Effector CD4-positive, alpha-beta T cell (primary cell): ENCODE measurements at places on chromosomes 5 and 9.

GRCh38 chr9:123453076-123453667 lies 97.2 kb downstream of the CRB2 start:
- DNase-seq, result no peak

DNA sequence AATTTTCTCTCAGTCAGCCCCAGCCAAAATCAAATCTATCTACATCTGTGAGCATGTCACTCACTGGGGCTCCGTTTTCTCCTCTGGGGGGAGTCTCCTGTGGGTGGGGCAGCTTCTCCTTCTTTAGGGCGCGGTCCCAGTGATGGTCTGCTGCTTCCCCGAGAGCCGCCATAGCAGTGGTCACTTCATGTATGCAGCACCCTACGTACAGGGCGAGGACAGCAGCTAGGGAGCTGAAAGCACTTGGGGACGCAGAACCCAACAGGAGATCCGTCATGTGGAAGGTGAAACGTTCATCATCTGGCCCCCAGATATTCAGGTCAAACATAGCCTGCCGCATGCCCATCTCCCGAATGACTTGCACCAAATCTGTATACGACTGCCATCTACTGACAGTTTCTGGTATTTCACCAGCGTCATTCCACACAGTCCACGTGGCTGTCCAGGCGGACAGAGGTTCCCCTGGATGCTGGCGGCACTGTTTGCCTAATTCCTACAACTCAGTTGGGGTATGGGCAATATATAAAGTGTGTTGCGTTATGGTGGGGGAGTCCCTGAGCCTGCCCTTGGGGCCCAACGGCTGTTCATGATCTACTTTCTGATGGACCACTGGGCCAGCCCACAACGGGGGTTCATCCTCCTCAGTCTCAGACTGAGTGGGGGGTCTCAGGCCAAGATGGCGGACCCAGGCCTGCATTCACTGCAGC lies 795.0 kb downstream of the EFNA5 start:
- DNase-seq, result no peak

GRCh38 chr9:26657958-26658357 lies 234.6 kb downstream of the CAAP1 start:
- no peak for DNase-seq

DNA sequence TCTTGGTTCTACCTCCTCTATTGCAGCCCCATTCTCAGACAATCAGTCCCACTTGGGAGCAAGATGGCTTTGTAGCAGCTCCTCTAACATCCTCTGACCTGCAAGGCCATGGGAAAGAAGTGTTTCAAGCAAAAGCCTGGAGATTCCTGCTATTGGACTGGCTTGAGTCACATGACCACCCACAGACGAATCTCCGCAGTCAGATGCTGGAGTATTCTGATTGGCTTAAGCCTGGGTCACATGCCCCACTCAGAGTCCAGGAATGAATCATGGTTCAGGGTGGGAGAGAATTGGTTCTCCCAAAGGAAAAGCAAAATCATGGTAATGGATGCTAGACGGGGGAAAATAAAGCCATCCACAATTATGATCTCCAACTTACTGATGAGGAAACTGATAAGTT lies 22.6 kb upstream of the LMX1B start:
- no peak for DNase-seq

- no peak for DNase-seq
These were observed 98.9 kb upstream of the CPEB4 start for GRCh38 chr5:173789031-173789920.

DNA sequence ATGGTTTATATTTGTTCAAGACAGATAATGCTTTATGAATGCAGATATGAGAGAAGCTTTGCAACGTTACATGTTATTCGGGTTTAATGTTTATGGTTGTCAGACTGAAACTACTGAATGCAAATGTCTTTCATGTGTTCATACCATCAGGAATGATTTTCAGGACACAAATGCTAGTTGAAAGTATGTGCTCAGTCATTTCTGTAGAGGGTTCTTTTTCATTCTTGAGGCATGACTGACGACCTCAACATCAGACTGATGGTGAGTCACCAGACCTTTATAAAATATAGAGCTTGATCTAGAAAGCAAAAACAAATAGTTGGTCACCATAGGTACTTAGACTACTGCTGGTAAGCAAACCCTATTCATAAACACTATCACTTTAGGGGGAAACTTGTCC lies 287.3 kb upstream of the NUDT12 start:
- DNase-seq, result no peak

- no peak for DNase-seq
These were observed 5.4 kb downstream of the TOR2A start for GRCh38 chr9:127729522-127730256.

- no peak for DNase-seq
These were observed 55.2 kb upstream of the TMEM215 start for GRCh38 chr9:32728181-32728580.

- no peak for DNase-seq
These were observed 11.6 kb downstream of the RAI14 start for GRCh38 chr5:34667705-34668104.

GRCh38 chr5:94691949-94692348 lies 73.5 kb downstream of the SLF1 start:
- DNase-seq, result no peak

- DNase-seq, result no peak
These were observed 205.8 kb downstream of the GABBR2 start for GRCh38 chr9:98502976-98503325.

DNA sequence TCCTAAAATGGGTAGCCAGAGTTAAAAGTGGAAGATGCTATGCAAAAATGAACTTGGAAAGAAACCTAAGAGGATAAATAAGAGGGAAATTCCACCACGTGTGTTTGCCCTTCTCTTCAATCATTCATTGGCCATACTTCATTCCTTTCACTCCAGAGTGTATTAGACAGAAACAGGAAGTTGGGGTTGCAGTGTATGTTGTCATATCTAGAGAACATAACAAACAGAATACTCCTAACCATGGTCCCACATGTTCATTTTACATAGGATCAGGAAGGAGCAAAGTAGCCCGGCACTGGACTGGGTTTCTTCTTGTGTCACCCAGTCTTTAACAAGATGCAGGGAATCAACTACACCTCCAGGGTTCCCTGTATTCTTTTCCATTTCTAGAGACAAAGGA lies 7.6 kb upstream of the GPBP1 start:
- DNase-seq, result no peak

DNA sequence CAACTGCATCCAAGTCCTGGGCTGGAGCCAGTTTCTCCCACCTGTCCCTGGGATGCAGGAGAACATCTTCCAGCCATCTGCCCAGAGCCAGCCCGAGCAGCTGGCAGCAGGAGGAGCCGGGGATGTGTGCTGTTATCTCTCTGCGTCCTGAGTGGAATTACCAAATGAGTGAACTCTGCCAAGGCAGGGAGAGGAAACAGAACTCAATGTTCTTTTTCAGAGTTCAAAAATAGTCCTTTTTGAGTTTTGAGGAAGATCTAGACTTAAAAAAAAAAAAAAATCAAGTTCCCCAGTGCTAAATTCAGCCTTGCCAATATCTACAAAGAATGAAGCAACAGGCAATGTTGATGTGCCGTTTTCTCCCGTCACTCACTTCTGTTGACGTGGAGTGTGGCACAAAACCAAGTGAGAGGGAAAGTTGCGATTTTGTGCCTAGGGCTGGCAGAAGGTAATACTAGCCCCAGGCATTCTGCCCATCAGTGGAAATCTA lies 56.2 kb downstream of the TMOD1 start:
- no peak for DNase-seq

DNA sequence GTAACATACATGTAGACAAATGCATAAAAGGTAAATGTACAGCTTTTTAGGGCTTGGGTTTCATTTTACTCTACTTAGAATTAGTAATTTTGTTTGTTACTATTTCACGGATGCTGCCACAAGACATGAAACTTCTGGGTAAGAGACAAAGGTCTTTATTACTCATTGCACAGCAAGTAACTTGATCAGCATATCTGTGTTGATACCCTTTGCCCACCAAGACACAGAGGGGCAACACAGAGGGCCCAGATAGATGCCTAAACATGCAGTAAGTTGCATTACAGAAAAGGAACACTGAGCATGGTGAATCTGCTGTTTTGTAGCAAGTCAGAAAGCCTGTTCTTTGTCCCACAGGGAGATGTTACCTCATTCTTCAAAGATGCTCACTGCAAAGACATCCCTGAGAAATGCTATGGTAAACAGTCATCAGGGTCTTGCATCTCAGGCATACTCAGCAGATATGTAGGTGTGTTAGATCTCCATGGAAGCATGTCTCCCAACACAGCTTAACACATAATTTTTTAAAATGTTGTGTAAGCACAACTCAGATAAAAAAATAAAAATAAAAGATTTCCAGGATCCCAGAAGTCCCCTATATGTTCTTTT lies 10.3 kb downstream of the ITGA2 start:
- DNase-seq, result no peak

- DNase-seq, result no peak
These were observed 127.4 kb upstream of the ADRA1B start for GRCh38 chr5:159788835-159789331.

GRCh38 chr9:19232823-19233194 lies 2.3 kb downstream of the DENND4C start:
- no peak for DNase-seq

- DNase-seq, result no peak
These were observed 759 bp upstream of the SUSD1 start for GRCh38 chr9:112175796-112176315.

- no peak for DNase-seq
These were observed 444.6 kb downstream of the PTPRD start for GRCh38 chr9:10168241-10168640.

DNA sequence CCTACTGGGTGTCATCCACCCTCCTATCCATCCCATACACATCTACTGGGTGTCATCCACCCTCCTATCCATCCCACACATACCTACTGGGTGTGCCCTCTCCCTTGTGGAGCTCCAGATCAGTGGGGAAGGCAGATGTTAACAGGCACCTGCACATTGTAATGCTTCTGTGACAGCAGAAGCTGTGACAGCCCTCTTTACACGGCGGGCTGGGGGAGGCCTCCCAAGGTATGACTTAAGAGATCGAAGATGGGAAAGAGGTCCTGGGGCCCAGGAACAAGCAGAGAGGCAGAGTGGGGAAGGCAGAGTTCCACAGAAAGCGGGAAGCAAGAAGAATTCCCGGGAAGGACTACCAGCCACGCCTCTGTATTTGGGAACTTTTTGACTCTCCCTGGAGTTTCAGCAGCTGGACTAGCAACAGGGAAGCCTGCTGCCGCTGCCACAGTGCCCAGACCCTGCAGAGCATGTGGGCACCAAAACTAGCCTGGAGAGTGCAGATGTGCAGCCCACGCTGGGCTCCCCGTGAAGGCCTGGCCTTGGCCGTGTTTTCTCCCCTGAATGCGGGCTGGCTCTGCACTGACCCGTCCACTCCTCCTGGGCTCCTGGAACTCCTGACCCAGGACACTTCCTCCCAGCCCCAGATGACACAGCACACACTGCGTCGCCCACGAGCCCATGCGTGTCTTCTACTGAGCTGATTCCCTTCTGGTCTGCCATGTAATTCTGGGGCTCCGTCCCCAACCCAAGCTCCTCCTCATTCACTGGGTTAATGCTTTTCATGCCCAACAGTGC lies 9.3 kb downstream of the TOR1A start:
- no peak for DNase-seq

GRCh38 chr9:133680250-133680975 lies 44.2 kb downstream of the DBH start:
- DNase-seq, result no peak

DNA sequence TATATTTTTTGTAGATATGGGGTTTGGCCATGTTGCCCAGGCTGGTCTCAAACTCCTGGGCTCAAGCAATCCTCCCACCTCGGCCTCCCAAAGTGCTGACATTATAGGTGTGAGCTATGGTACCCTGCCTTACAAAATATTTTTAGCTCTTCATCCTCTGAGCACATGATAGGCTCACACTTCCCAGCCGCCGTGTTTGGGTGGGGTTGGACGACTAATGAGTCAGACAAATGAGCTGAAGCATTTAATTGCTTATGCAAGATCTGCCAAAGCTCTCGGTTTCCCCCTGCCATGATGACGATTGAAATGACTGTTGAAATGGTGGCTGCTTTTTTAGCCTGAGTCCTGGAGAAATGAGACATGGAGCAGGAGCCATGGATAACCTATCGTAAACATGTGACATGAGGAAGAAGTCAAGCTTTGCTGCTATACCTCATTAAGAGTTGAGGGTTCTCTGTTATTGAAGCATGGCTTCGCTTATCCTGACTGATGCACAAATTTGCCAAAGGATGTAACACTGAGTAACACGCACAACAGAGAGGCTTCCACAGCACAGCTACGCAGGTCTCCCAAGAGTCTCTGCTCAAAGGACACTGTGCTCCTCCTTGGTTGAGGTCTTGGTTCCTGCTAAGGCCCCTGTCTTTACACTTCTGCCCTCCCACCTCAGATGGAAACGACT lies 48.2 kb upstream of the GFPT2 start:
- no peak for DNase-seq

DNA sequence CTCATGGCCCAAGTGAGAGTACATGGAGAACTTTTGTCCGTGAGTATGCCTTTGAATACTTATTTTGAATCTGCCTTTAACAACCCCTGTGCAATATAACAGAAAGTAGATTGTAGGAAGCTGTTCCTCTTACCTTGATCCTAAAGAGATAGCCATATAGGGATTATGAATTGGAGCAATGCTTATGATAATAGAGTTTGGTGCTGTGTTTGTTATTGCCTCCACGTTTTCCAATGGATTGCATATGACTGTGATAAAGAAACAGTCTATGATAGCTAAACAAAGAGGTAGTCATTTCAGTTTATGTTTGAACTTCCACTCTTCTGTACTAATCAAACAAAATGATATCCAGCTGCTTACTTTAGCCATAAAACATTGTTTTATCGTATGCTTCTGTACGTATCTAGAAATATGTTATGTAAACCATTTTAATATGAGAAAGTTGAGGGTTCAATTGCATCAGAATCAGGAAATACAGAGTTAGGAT lies 199.6 kb upstream of the RGMB start:
- no peak for DNase-seq

- no peak for DNase-seq
These were observed at the start of gene C5orf58 for GRCh38 chr5:170232786-170233185. Gene C5orf58, plus strand, starts transcription at chr5:170232985. Its CDS starts 1,992 bp downstream, at chr5:170234977.

DNA sequence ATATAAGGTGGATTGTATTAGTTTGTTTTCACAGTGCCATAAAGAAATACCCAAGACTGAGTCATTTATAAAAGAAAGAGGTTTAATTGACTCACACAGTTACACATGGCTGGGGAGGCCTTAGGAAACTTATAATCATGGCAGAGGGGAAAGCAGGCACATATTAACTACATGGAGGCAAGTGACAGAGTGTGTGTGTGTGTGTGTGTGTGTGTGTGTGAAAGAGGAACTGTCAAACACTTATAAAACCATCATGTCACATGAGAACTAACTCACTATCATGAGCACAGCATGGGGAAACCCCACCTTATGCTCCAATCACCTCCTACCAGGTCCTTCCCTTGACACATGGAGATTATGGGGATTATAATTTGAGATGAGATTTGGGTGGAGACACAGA lies 118.6 kb downstream of the SPEF2 start:
- no peak for DNase-seq

- DNase-seq, result no peak
These were observed 175.5 kb upstream of the SPRY4 start for GRCh38 chr5:142500227-142500905.
